Non-pigmented ciliary epithelial cell (primary cell): ENCODE measurements at places on chromosomes 5 and 9.

DNA sequence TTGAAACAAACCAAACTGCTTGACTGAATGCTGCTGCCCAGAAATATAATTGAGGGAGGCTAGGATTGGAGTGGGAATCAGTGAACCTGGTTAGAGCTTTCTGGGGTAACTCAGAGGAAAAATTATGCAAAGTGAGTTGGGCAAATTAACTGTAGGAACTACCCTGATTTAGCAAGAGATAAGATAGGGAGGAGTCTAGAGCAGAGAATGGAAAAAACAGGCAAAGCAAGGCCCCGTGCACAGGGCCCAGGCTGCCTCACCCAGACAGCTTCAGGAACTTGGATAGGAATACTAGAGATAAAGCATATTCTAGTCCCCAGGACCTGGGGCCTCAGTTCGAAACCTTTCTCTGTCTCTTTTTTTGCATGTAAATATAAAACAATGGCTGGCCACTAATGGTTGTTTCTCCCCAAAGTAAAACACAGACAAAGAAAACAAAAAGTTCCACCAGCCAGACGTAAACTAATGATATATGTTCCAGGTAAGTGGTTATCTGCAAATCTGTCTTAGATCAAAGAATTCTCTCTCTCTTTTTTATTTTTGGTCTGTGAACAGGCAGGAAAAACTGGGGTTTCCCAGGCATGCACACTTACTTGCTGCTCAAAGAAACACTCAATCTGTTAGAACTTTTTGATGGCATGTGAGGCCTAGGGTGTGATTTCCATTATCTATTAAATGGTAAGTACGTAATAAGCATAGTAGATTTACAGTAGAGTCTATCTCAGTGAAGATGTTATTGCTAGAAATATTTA lies 168.1 kb upstream of the MAP3K1 start:
- no peak for DNase-seq

DNA sequence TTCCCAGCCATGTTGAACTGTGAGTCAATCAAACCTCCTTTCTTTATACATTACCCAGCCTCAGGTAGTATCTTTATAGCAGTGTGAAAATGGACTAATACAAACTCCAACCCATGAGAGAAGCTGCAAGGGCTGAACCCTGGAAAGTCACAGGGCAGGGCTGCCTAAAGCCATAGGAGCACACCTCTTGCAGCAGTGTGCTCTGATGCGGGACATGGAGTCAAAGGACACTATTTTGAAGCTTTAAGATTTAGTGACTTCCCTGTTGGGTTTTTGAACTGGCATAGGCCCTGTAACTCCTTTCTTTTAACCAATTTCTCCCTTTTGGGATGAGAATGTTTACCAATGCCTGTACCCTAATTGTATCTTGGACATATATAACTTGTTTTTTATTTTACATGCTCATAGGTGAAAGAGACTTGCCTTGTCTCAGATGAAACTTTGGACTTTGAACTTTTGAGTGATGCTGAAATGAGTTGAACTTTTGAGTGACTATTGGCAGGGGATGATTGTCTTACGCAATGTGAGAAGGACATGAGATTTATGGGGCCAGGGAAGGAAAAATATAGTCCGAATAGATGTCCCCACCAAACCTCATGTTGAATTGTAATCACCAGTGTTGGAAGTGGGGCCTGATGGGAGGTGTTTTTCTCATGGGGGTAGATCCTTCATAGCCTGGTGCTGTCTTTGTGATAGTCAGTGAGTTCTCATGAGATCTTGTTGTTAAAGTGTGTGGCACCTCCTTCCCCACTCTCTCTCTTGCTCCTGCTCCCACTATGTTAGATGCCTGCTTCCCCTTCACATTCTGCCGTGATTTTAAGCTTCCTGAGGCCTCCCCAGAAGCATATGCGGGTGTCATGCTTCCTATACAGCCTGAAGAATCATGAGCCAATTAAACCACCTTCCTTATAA lies 159.5 kb upstream of the SPEF2 start:
- DNase-seq: no peak

GRCh38 chr9:113588242-113588810 lies 124.8 kb downstream of the RGS3 start:
- DNase-seq: no peak

DNA sequence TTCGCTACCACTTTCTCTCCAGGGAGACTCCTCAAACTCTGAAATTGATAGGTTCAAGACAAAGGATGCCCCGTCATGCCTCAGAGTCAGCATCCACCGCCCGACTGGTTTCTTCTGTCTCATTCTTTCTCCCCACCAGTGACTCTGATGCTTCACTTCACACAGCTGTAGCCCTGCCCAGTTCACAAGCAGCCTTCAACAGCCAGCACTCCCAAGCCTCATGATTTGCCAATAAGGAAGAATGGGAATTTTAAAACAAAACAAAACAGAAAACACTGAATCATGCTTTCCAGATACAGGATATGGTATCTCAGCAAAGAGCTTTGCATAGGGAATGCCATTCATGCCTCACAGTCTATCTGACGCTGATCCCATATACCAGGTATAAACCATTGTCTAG lies 371.2 kb upstream of the RORB start:
- no peak for DNase-seq
